ENCODE measurements at places on chromosomes 6 and 20.

GRCh38 chr6:33593414-33593727 lies 13.3 kb upstream of the BAK1 start:
- DNase-seq = no peak

- no peak for DNase-seq
These were observed 594 bp downstream of the ARFGEF3 start for GRCh38 chr6:138162111-138162954.

DNA sequence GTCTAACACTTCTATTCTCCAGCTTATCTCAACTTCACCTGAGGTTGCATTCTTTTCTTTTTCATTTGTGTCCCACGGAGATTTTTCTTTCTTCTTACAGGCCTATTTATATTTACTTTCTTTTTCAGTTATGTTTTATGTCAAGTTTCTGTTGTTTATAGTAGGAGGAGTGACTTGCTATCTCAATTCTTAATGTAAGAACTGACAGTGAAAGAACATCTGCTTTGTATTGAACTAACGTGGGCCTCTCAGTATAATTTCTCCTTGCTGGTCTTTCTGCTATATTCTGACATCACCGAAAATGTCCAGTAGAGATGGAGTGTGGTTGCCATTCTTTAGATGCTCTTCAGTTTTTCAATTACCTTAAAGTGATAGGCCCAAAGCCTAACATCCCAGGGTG lies 521.7 kb downstream of the EPM2A start:
- no peak for DNase-seq

GRCh38 chr20:3434232-3434631 lies 26.8 kb upstream of the DNAAF9 start:
- DNase-seq = no peak

- peak; percentile 3 for DNase-seq
These were observed at the start of gene KHDRBS2 for GRCh38 chr6:62285612-62286469. KHDRBS2 (minus strand) TSS chr6:62286225.

- no peak for DNase-seq
These were observed 100.9 kb downstream of the QRSL1 start for GRCh38 chr6:106730264-106730663.

- DNase-seq = no peak
These were observed 169.7 kb downstream of the ATXN1 start for GRCh38 chr6:16591396-16592222.

GRCh38 chr6:123616942-123617341 lies 19.8 kb downstream of the TRDN start:
- no peak for DNase-seq

GRCh38 chr6:119637768-119638167 lies 288.2 kb upstream of the MAN1A1 start:
- no peak for DNase-seq

GRCh38 chr6:31083742-31084354 lies 28.5 kb downstream of the C6orf15 start:
- peak; percentile 54 for DNase-seq

DNA sequence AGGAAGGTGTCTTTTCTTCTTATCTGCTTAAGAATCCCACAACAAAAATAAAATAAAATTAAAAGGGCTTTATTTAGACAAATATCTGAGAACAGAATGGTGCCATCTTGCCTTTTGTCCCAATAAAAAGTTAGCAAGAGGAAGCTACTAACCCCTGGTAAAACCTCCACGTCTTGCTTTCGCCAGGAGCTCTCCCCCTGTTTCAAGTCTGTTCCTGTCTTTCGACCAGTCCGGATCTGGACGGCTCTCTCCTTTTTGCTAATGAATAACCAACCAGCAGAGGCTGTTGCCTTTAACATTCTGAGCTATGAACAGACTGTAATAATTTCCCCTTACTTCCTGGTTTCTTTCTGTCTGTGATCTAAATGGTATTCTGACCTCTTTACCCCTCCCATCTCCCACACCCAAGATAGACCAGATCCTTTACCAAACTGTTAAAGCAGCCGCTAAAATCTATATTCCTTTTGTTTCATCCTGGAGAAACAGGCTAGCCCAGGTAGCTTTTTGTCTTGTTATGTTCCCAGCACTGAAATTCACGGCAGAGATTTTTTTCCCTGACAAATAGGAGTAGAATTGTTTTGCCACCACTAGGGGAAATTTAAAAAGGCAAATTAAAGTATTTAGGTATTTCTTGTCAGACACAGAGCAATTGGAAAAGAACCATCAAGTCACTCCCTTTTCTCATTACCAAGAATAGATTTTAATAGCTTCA lies at the start of gene FRK:
TSS of gene FRK (minus strand) at position 320 of the 712 bp plus-strand sequence. CDS start 580 bp downstream, outside the sequence.
- DNase-seq = no peak

DNA sequence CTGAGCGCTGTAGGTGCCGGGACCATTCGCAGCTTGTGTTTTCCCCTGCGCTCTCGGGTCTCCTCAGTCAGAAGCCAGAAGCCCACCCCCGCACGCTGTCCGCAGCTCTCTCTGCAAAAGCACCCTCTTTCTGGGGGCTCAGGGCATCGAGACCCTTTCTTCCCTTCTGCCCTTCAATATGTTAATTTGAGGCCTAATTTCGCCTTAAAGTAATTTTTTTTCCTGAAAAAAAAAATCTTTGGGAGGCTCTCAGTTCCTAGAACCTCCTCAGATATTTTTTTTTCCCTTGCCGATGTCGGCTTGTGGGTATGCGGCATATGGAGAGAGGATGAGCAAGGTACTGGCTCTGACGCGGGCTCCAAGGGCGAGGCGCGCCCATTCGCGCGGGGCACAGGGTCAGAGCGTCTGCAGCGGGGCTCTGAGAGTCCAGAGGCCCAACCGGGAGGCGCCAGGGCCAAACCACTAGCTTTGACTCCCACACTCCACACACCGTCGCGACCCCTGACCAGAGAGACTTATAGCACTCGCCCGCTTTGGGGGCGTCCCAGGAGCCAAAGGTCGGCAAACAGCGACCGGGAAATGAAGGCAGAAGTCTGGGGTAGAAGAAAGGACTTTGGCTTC lies 893 bp downstream of the PRDM13 start:
- DNase-seq = no peak

DNA sequence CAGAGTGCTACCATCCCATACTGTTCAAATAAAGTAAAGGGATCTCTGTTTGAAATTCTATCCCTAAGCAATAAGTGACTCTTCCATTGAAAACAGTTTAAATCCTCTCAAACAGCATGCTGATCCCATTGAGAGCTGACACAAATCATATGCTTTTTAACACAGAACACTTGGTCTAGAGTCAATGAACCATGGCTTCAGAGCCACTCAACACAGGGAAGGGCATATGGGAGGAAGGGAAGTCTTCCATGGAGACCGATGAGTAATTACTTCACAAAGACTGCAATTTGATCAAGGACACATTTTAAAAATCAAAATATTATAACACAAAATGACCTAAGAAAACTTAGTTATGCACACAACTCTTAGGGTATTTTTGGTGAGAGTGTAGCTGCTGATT lies 1073.0 kb upstream of the MAP3K7 start:
- DNase-seq = no peak

DNA sequence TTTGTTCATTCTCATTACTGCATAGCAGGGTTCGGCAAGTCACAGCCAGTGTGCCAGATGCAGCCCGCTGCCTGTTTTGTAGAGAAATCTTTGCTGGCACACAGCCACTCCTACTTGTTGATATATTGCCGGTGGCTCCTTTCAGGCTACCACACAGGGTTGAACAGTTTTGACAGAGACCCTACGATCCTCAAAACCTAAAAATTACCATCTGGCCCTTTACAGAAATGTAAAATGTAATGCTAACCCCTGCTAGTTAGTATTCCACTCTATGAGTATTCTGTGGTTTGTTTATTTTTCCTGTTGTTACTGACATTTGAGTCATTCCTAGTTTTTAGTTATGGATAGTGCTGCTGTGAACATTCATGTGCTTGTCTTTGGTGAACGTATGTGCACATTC lies 11.5 kb downstream of the DHX35 start:
- DNase-seq = no peak

GRCh38 chr6:56758120-56758519 lies 115.4 kb upstream of the DST start:
- no peak for DNase-seq

GRCh38 chr6:167858086-167858591 lies 31.4 kb downstream of the AFDN start:
- DNase-seq = no peak

DNA sequence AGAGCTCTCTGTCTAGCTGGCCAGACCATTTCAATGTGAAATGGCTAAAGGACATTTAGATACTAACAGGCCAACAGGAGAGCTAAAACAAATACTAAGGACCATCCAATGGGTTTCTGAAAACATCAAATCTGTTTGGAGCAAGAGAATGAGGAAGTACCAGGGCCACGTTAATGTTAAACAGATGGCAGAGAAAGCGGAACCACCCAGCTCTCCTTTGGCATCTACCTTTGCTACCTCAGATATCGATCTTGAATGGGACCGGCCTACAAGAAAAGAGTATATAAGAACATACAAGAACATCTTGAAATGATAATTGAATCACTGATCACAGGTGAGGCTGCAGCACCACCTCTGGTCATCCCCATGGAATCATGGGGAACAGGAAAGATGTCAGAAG lies 31.8 kb downstream of the KCNK5 start:
- no peak for DNase-seq

- no peak for DNase-seq
These were observed 82.0 kb downstream of the PTPRK start for GRCh38 chr6:128438393-128438792.

- DNase-seq = no peak
These were observed 68.7 kb upstream of the KCNG1 start for GRCh38 chr20:51091406-51092195.

GRCh38 chr20:17849901-17850683 lies 118.5 kb downstream of the SNX5 start:
- no peak for DNase-seq

DNA sequence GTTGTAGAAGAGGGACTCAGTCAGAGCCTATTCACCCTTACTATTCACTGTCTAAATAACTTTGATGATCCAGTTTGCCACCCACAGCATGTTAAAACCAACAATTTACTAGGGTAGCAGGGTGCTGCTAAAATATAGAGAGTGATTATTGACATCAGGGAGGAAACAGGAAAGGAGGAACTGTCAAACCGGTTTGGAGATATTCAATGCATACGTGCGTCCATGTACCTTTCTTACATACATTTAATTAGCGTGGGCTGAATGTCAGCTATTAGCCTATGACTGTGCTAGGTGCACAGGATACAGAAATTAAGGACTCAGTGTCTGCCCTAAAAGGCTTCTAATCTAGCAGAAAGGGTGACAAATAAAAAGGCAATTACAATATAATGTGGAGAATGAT lies 57.2 kb downstream of the IL20RA start:
- no peak for DNase-seq

GRCh38 chr6:137700161-137700560 lies 166.9 kb upstream of the TNFAIP3 start:
- DNase-seq = no peak

- DNase-seq = no peak
These were observed 1.3 kb downstream of the SLCO4A1 start for GRCh38 chr20:62643521-62644043.

Measured in CD4-positive, alpha-beta T cell treated with Interleukin-6 for 4 hours (primary cell).